Calu3 (cell line): ENCODE measurements at places on chromosomes 3 and 15.

GRCh38 chr3:160486459-160486869, 36.9 kb upstream of the TRIM59 start:
- peak; percentile 19 for DNase-seq
- peaks cover 12% of the 10 kb centered on the region for H3K36me3 ChIP-seq
- peaks cover 12% of the 10 kb centered on the region for H3K4me1 ChIP-seq
- peak overlapping the region; percentile 70 for H3K4me3 ChIP-seq

GRCh38 chr15:64619880-64620839, 155.2 kb downstream of the RBPMS2 start:
- H3K36me3 ChIP-seq = peaks cover 9% of the 10 kb centered on the region
- peaks cover 23% of the 10 kb centered on the region for H3K4me1 ChIP-seq
- no peak overlapping the region for H3K27ac ChIP-seq
- H3K4me3 ChIP-seq = no peak overlapping the region

DNA sequence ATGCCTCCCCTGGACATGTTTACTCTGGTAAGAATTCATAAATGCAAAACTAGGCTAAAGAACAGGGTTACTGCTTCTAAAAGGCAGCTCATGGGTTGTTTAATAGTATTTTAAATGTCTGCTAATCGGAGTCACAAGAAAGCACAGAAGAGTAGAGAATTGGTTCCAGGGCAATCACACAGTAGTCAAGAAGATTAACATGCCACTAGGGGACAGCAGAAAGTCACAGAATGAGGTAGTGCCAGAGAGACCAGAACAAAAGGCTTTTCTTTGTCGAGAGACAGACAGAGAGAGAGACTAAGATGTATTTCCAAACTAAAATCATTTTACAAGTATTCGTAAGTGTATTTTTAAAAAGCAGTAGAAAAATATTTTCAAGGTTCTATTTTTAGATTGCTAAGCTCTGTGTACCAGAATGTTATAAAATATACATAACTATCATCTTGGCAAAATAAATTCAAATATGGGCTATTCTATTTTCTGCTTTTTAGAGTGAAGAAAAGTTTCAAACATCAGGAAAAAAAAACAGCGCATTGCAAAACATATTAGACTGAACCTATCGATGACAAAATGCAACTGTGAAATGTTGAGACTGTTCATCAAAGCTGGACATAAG, 78.3 kb upstream of the CDIN1 start:
- H3K4me1 ChIP-seq = peaks cover 19% of the 10 kb centered on the region
- H3K4me3 ChIP-seq = no peak overlapping the region
- H3K27me3 ChIP-seq = no peaks in the 10 kb centered on the region
- no peak overlapping the region for H3K27ac ChIP-seq
- H3K36me3 ChIP-seq = peaks cover 5% of the 10 kb centered on the region

- H3K36me3 ChIP-seq = peaks cover 10% of the 10 kb centered on the region
- H3K4me3 ChIP-seq = no peak overlapping the region
- DNase-seq = no peak
- H3K27ac ChIP-seq = no peak overlapping the region
Measured at GRCh38 chr3:142433110-142433509, 14.7 kb downstream of the XRN1 start.

DNA sequence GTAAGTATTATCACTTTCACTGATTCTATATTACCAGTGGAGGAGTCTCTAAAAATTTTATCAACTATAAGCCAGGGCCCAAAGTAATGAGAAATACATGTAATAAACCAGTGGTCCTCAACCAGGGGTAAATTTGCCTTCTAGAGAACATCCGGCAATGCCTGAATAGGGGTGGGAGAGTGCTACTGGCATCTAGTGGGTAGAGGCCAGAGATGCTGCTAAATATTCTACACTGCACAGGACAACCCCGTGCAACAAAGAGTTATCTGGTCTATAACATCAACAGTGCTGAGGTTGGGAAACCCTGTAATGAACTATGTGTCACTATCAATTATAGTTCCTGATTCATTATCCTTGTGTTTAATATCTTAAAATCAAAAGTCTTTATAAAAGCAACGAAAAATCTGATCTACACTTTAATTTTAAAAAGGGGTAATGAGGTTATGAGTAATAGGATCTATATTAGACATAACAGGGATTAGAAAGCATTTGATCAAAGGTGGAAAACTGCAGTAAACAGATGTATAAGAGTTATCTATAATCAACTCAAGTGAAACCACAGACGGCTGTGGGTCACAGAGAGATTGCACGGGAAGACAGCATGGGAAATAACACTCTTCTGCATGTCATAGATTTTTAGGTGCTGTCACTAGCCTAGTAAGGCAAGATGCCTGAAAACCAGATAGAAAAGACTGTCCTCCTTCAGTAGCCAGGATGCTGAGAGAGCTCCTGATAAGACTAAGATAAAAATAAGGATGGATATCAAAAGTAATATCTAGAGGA, 2.0 kb downstream of the LYSMD2 start:
- peaks cover 28% of the 10 kb centered on the region for H3K36me3 ChIP-seq
- no peak overlapping the region for H3K27ac ChIP-seq
- H3K27me3 ChIP-seq = no peaks in the 10 kb centered on the region
- no peak overlapping the region for H3K4me3 ChIP-seq
- DNase-seq = no peak
- H3K4me1 ChIP-seq = peaks cover 47% of the 10 kb centered on the region

- DNase-seq = no peak
- no peaks in the 10 kb centered on the region for H3K4me1 ChIP-seq
- no peaks in the 10 kb centered on the region for H3K27me3 ChIP-seq
- no peaks in the 10 kb centered on the region for H3K36me3 ChIP-seq
- H3K4me3 ChIP-seq = no peak overlapping the region
Measured at GRCh38 chr3:179688850-179689249, 36.0 kb downstream of the USP13 start.

- no peak for DNase-seq
- no peaks in the 10 kb centered on the region for H3K36me3 ChIP-seq
- no peak overlapping the region for H3K27ac ChIP-seq
Measured at GRCh38 chr3:170475092-170475685, 56.5 kb downstream of the CLDN11 start.

DNA sequence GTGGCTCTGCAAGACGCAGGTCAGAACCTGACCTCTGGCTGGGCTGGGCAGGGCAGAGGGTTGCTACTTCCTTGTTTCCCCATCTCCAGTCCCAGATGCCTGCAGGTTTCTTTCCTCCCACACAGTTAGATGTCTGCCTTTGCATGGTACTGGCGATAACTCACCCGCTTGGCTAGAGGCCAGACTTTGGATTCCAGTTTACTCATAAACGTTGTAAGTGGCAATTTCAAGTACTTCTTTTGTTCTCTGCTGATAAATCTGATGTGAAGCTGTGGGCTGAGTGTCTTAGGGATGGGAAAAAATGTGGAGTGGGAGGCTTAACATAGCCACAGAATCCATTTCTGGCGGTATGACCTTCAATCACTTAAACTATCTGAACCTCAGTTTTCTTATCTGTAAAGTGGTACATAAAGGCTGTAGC, 194.2 kb downstream of the EBLN2 start:
- peak; percentile 82 for DNase-seq
- no peaks in the 10 kb centered on the region for H3K27me3 ChIP-seq
- H3K4me1 ChIP-seq = peaks cover 26% of the 10 kb centered on the region
- no peak overlapping the region for H3K27ac ChIP-seq
- no peak overlapping the region for H3K4me3 ChIP-seq

DNA sequence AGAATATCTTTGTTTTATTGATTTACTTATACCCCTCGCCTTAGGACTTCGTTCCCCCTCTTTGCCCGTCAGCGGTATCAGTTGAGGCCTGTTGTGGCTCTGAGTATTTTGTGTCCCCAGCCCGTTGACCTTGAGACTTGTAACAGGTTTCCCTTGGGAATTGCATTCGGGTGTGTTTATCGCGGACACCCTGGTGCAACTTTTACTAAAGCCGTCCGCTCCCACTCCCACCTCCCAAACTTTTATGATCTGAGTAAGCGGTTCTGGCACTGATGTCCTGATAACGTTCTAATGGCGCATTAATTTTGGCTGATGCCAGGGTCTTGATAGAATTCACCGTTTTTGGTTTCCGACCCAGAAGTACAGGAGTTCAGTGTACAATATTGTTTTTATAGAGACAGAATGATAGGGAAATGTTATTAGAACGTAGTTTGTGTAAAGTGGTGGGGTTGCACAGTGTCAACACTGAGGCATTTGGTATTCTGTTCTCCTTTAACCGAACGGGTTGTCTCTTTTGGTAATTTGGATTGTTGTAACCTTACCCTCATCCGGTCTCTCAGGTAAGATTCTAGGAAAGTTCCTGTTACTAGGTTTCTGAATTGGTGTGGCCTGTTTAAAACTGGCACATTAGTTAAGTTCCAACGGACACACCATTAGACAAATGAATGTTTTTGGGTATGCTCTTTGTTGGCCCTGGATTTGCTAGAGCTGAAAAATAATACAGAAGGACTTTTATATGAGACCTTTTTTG, 47.8 kb downstream of the OIP5 start:
- H3K36me3 ChIP-seq = peaks cover 51% of the 10 kb centered on the region
- H3K27ac ChIP-seq = peak overlapping the region; percentile 92
- no peaks in the 10 kb centered on the region for H3K4me1 ChIP-seq
- no peak for DNase-seq

DNA sequence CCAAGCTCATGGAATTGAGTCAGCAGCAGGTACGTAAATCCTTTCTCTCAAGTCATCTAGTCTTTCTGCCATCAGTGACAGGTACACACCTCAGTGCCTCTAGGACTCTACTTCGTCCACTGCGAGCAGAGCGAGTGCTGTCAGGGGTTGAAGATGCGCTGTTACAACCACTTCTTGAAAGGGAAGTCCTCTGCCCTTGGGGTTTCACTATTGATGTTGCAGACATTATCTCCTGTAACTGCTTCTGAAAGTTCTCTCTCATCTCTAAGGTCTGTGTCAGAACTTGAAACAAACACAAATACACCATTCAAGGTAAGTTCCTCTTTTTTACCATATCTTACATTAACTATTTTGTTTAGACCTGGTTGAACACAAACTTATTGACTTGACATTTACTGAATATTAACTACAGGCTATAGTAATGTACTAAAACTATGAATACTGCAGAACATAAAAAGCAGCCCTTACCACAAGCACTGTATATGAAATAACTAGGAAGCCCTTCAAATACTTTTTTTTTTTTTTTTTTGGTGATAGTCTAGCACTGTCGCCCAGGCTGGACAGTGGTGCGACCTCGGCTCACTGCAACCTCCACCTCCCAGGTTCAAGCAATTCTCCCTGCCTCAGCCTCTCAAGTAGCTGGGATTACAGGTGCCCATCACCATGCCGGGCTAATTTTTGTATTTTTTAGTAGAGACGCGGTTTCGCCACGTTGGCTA, 41.5 kb downstream of the TOPBP1 start:
- no peaks in the 10 kb centered on the region for H3K27me3 ChIP-seq
- DNase-seq = no peak
- peaks cover 47% of the 10 kb centered on the region for H3K36me3 ChIP-seq
- H3K4me1 ChIP-seq = no peaks in the 10 kb centered on the region
- no peak overlapping the region for H3K27ac ChIP-seq

- H3K4me3 ChIP-seq = no peak overlapping the region
- peaks cover 36% of the 10 kb centered on the region for H3K27me3 ChIP-seq
Measured at GRCh38 chr3:62705721-62706120, 169.5 kb downstream of the CADPS start.

GRCh38 chr3:27193056-27193455, 176.1 kb downstream of the NEK10 start:
- no peaks in the 10 kb centered on the region for H3K36me3 ChIP-seq
- H3K27me3 ChIP-seq = no peaks in the 10 kb centered on the region
- H3K27ac ChIP-seq = no peak overlapping the region
- H3K4me1 ChIP-seq = peaks cover 24% of the 10 kb centered on the region
- DNase-seq = no peak

GRCh38 chr15:95825671-95826411, 504.7 kb upstream of the NR2F2 start:
- no peaks in the 10 kb centered on the region for H3K36me3 ChIP-seq
- H3K27me3 ChIP-seq = no peaks in the 10 kb centered on the region
- DNase-seq = no peak
- no peaks in the 10 kb centered on the region for H3K4me1 ChIP-seq

DNA sequence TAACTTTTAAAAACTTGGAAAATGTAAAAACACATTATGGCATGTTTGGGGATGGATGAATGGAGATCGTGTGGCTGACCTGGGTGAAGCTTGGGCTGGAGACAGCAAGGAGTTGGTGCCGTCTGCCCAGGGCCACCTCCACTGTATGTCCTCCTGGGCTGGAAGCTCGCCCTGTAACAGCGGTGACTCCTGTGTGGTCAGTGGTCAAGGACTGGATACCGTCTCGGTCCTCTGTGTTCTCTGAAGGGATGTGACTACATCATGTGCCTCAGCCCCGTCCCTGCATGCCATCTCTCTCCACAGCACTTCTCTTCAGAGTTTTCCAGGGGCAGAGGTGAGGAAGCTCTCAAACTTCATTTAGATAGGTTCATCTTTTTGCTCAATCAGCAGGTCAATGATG, 9.5 kb downstream of the LIMD1 start:
- H3K27me3 ChIP-seq = no peaks in the 10 kb centered on the region
- H3K27ac ChIP-seq = no peak overlapping the region
- H3K36me3 ChIP-seq = peaks cover 13% of the 10 kb centered on the region
- no peak for DNase-seq
- H3K4me1 ChIP-seq = peaks cover 32% of the 10 kb centered on the region

- peaks cover 17% of the 10 kb centered on the region for H3K36me3 ChIP-seq
- no peak overlapping the region for H3K4me3 ChIP-seq
- DNase-seq = no peak
- H3K4me1 ChIP-seq = no peaks in the 10 kb centered on the region
- H3K27me3 ChIP-seq = no peaks in the 10 kb centered on the region
Measured at GRCh38 chr3:197144188-197144587, 114.6 kb upstream of the MELTF start.

DNA sequence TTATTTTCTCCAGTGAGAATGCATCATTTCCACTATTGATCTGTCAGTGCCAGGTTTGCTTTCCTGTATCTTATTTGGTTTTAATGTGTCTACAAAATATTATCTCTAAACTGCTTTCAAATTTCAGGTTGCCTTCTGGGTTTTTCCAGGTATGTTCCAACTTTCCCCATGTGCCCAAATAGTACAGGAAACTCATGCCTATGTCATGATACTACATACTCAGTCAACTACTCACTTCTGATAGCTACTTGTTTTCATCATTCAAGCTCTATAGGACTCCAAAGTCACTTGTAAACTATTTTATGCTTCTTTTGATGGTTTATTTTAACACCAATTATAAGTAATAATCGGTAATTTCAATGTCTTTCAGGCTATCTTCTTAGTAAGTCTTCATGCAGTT, 134.8 kb upstream of the TTC14 start:
- no peak for DNase-seq
- no peak overlapping the region for H3K4me3 ChIP-seq
- no peak overlapping the region for H3K27ac ChIP-seq

DNA sequence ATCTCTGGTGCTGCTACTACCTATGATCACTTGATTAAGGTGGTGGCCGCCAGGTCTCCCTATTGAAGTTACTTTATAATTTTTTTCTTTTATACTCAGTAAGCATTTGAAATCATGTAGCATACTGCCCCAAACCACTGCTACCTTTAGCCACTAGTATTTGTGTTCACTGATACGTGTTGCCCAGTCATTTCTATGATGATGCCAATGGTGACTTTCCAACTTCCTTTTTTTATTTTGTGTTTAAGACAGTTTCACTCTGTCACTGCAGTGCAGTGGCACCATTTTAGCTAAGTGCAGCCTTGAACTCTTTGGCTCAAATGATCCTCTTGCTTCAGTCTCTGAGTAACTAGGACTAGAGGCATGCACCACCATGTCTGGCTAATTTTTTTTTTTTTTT, 598.2 kb downstream of the NAALADL2 start:
- H3K4me1 ChIP-seq = peaks cover 16% of the 10 kb centered on the region
- no peaks in the 10 kb centered on the region for H3K27me3 ChIP-seq
- H3K36me3 ChIP-seq = no peaks in the 10 kb centered on the region
- no peak for DNase-seq
- no peak overlapping the region for H3K4me3 ChIP-seq
- peak overlapping the region; percentile 42 for H3K27ac ChIP-seq
